CD4-positive, alpha-beta T cell treated with Interleukin-2 at 100 ng/mL for 4 hours (primary cell): ENCODE measurements at places on chromosomes 13 and 19.

- DNase-seq = no peak
Observed at GRCh38 chr13:24022568-24022967, 125.3 kb upstream of the C1QTNF9B start.

- DNase-seq = no peak
Observed at GRCh38 chr19:44438441-44438840, 9.8 kb downstream of the ZNF229 start.

DNA sequence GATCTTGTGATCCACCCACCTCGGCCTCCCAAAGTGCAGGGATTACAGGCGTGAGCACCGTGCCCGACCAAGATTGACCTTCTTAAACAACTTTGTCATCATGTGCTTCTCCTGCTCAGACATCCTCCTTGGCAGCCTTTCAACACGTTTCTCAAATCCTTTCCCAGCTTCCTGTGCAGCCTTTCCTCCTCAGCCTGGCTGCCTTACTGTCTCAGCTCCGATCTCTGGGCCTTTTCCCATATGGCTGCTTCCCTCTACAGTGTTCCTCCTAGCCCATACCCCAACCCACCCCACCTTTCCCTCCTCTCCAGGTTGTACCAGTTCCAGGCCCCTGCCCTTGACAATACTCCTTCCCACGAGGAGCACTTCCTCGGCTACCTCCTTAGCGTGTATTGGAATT, 7.2 kb downstream of the PHF11 start:
- no peak for DNase-seq

GRCh38 chr13:113598081-113598410, 13.5 kb downstream of the TFDP1 start:
- no peak for DNase-seq

DNA sequence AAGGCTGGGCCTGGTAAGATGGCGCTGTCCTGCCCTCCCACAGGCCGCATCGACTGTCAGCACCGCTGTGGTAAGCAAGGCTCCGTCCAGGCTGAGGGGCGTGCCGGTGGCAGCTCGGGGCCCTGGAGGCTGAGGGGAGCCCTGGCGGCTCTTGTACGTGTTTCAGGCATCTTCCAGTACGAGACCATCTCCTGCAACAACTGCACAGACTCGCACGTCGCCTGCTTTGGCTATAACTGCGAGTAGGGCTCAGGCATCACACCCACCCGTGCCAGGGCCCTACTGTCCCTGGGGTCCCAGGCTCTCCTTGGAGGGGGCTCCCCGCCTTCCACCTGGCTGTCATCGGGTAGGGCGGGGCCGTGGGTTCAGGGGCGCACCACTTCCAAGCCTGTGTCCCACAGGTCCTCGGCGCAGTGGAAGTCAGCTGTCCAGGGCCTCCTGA, 1.2 kb downstream of the IZUMO4 start:
- no peak for DNase-seq

- no peak for DNase-seq
Observed at GRCh38 chr13:46698014-46698413, 98.9 kb downstream of the ESD start.

DNA sequence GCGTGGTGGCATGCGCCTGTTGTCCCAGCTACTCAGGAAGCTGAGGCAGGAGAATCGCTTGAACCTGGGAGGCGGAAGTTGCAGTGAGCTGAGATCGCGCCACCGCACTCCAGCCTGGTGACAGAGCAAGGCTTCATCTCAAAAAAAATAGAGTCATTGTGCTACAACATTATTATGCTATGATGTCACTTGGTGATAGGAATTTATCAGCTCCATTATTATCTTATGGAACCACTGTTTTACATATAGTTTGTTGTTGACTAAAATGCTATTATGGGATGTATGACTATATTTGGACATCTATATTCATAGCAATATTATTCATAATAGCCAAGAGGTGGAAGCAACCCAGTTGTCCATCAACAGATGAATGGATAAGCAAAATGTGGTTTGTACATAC, 26.4 kb upstream of the SLC7A1 start:
- no peak for DNase-seq

DNA sequence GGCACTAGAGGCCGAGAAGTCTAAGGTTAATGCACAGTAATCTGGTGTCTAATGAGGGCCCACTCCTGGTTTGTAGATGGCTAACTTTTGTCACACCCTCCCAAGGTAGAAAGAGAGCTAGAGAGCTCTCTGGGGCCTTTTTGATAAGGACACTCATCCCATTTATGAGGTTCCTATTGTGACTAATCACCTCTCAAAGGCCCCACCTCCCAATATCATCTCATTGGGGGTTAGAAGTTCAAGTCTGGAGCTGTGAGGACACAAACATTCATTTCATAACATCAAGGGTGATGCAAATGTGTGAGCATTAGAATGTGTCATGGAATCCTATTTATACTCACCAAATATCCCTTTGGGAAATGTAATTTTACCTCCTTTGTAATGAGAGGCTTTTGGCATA, 79.2 kb upstream of the SLC10A2 start:
- DNase-seq = no peak

DNA sequence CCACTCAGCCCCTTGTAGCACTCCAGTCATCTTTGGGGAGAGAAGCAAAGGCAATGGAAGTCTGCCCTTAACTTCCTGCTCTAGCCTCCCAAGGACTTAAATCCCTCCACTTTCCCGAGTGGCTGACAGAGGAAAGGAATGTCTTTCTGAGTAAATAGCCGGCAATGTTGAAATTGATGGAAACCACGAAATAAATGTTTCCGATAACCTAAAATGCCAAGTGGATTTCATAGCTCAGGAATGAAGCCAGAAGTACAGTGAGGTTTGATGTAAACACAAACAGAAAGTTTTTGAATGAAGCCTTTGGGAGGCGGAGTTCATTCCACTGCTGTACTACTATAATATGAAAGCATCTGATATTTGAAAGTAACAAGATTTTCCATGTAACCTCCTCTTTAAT, 14.0 kb upstream of the TBC1D4 start:
- DNase-seq = no peak

- DNase-seq = no peak
Observed at GRCh38 chr13:99289271-99289670, 17.9 kb downstream of the GPR183 start.

- peak; percentile 31 for DNase-seq
Observed at GRCh38 chr19:20423381-20424197, 142.0 kb downstream of the ZNF737 start.

GRCh38 chr19:29662278-29662603, 3.0 kb upstream of the PLEKHF1 start:
- no peak for DNase-seq
